ENCODE measurements at places on chromosomes 5 and 9.

DNA sequence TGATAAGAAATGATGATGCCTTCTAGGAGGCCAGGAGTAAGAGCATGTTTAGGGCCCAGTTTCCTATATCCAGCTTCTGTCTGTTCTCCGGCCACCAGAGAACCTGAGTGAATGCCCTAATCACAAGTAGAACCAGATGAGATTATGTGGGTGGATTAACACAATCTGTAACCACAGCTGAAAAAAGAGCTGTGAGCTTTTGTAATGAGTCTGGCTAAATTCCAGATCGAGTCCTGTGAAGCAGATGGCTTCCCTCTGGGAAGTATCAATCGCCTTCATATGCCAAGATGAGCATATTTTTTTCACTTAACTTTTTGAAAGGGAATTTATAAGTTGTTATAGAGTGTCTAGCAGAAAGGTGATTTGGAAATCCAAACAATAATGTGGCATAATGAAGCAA lies 99.8 kb downstream of the NNT start:
- no peak for DNase-seq

GRCh38 chr5:45691656-45692055 lies 4.5 kb downstream of the HCN1 start:
- DNase-seq: no peak

DNA sequence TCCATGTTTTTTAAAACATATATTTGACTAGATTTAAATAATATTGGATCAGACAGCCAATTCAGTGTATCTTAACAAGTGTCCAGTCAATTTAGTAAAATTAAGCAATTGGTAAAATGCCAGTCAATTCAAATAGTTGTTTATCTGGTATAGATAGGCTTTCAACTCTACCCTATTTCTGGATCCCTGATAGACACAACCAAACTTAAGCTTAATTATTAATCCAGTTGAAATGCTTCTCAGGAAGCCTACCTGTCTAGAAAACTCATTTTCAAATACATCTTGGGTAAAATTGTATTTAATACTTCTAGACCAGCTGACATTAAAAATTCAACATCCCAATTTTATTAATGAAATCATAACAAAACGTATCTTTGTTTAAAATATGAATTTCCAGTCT lies 710.8 kb upstream of the GRAMD2B start:
- no peak for DNase-seq

- DNase-seq: no peak
Observed at GRCh38 chr9:125513668-125514413, 193.2 kb downstream of the MAPKAP1 start.

- no peak for DNase-seq
Observed at GRCh38 chr5:86869268-86869667, 251.5 kb downstream of the COX7C start.

GRCh38 chr9:757246-757881 lies 84.1 kb upstream of the DMRT1 start:
- DNase-seq: no peak

DNA sequence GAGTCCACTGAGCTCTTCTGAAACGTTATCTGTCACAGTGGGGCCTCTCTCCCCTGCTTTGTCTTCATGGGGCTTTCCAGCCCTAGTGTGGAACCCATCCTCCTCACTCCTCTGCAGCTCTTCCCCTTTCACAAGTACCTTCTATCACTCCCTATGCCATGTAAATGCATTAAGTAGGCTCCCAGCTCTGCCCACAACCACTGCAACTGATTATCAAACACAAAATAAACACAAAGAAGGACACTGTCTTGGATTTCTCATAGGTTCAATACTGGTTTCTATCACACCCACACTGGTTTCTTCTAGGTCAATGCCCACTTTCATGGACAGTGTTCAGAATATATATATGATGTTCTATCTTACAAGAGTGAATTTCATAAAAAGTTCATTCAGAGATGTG lies 139.4 kb downstream of the GNAQ start:
- no peak for DNase-seq

DNA sequence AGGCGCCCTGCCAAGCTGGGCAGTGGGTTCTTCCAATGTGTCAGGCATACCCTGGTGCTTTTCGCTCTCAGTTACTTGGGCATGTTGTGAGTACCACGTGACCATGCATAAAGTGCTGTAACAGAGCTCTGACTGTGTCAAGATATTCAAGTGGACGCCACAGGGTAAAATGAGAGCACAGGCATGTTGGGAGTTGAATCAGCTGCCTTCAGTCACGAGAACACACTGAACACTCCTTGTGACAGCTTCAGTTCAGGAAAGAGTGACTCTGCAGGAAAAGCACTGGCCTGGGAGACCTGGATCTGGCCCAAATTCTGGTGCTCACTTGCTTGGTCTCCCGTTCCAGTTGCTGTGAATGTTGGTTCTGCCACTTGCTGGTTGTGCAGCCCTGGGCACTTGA lies 5.1 kb downstream of the MLANA start:
- DNase-seq: no peak

- DNase-seq: no peak
Observed at GRCh38 chr9:104028827-104029226, 65.3 kb upstream of the SMC2 start.

- DNase-seq: no peak
Observed at GRCh38 chr5:164332349-164333196, 827.2 kb downstream of the MAT2B start.

DNA sequence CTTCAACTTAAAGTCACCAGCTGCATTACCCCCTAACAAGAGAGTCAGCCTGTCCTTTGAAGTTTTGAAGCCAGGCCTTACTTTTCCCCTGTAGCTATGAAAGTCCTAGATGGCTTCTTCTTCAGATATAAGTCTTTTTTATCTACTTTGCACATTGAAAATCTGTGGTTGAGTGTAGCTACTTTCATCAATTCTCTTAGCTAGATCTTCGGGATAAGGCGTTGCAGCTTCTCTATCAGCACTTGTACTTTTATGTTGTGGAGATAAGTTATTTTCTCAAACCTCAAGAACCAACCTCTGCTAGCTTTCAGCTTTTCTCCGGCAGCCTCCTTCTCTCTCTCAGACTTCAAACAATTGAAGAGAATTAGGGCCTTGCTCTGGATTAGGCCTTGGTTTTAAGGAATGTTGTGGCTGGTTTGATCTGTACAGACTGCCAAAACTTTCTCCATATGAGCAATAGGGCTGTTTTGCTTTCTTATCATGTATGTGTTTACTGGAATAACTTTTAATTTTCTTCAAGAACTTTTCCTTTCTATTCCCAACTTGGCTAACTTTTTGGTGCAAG lies 21.6 kb downstream of the CATSPER3 start:
- no peak for DNase-seq

DNA sequence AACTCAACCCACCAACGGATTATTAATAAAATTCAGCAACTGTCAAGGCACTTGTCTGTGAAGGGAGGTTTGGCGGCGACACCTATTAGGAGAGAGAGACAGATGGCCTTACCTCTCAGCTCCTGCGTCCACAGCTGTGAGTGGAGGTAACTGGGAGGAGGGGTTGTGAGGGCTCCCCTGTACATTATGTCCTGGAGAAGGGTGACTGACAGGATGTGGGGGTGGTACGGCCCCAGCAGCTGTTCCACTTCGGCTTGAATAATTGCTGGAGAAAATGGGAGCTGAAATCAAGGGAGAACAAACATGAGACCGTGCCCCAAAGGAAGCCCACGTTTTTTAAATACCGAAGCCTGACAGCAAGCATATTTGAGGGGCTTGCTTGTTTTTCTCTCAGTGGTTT lies 353.5 kb upstream of the RFX3 start:
- DNase-seq: no peak

- DNase-seq: no peak
Observed at GRCh38 chr5:93430118-93430517, 150.9 kb downstream of the NR2F1-AS1 start.

- no peak for DNase-seq
Observed at GRCh38 chr5:43097701-43098449, 22.8 kb upstream of the ZNF131 start.

DNA sequence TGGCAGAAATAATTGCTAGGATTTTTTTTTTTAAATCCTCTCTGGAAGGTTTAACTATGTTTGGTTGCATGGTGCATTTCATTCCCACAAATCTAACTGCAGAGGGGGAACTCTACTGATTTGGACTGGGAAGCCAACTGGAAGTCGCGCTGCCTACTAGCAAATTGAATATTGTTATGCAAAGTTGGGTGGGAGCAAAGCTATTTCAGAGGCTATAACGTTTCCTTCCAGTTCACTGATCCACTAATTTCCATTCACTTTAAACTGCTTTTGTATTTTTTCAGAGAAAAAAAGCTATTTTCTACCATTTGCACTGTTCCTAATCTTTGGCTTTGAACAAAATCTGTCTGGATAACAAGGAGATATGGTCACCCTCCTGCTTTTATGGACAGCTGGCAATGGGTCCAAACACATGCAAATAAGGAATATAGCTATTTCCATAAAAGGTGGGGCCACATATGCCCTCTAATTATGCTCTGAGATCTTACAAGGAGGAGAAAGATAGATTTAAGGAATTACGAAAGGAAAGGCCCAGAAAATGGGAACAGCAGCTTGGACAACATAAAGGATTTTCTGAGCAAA lies 40.1 kb downstream of the MACIR start:
- DNase-seq: no peak

GRCh38 chr9:136190237-136190601 lies 14.7 kb downstream of the LHX3 start:
- DNase-seq: no peak

DNA sequence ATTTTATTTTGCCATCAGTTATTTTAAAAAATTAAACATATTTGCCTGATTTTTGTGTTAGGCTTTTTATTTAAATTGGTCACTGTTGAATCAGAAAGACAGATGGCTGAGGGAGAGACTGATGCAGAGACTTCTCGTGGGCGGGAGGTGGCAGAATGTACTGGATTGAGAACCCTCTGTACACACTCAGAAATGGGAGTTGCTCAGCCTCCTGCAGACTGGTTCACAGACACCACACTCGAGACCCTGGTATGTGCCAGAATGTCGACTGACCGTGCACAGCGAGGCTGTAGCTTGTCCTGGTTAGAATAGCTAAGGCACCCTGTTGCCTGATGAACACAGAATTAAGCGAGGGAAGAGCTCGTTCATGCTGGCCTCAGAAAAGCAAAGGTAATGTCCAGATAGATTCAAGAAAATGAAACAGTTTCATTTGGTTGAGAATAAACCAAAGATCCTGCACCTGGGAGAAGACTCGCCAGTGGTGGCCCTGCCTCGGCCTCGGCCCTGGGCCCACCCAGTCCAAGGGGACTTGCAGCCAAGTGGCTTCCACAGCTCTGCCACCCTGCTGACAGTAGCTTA lies 71.3 kb upstream of the OTULINL start:
- no peak for DNase-seq

DNA sequence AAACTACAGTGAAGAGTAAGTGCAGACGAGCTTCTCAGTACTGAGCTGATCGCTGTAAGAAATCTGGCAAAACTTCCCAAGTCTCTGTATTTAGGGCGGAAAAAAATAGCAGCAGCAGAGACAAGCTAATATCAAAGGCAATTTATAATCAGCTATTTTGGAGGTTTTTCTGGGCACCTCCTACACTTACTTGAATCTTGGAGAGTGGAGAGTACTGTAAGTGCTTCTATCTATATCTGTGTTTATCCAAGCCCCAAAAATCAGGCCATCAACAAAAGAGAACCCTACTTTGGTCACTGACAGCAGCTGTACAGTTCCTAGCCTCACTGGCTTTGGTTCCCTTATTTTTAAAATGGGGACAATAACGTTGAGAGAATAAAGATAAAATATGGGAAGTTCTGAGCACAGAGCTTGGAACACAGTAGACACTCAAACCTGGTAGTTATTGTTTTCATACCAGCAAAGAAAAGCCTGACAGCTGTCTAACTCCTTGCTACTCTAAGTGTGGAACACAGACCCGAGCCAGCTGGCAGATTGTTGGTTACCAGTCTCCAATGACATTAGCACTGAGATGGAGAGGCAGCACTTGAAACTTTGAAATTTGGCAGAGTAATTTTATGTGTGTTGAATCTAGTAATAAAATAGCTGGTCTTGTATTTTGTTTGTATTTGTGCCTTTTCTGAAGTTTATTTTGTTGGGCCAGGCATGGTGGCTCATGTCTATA lies 96.0 kb upstream of the SLC28A3 start:
- DNase-seq: no peak

DNA sequence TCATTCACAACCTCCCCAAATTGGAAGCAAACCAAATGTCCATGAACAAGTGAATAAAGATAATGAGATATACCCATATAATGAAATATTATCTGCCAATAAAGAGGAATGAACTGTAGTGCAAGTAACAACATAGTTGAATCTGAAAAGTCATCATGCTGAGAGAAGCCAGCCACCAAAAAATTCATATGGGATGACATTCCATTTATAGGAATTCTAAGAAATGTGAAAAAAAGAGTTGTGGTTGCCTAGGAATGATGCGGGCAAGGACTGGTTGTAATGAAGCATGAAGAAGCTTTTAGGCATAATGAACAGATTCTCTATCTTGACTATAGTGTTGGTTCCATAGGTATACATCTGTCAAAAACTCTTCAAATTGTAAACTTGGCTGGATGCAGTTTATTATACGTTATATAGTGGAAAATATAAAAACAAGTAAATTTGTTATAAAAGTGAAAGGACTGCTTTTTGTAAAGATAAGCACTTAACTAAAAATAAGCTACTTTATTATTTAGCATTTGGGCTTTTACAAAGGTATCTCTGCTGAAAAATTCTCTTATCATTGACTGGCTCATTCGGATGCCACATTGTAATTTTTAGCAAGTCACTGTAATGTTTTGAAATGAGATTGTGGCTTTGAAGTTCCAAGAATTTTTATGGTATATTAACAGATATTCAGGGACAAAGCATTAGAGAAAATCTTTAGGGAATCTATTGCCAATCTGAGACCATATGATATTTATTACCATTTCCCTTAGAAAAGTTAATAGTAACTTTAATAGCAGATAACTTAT lies 21.2 kb upstream of the TTC23L start:
- DNase-seq: no peak

- no peak for DNase-seq
Observed at GRCh38 chr5:53024535-53024934, 35.4 kb downstream of the ITGA2 start.

DNA sequence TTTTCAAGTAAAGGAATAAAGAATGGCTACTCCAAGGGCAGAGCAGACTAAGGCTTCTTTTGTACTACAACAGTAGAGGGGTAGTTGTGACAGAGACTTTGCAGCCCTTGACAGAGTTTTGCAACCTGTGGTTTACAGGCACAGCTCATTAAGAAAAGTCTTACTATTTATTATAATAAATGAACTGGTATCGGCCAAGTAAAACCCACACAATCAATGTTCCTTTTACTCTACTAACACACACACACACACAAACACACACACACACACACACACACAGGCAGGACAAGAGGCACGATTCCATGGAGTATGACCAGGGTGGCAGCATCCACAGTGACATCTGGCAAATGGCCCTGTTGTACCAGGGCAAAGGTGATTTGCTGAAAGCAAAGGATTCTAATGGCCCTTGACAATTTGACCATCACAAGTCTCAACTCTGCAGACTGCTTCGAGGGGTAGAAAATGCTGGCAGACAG lies 59.1 kb upstream of the GOLPH3 start:
- no peak for DNase-seq

- no peak for DNase-seq
Observed at GRCh38 chr5:95848701-95849100, 26.2 kb upstream of the GLRX start.

- no peak for DNase-seq
Observed at GRCh38 chr5:93461756-93462155, 119.3 kb downstream of the NR2F1-AS1 start.

GRCh38 chr5:137891849-137892248 lies 2.6 kb downstream of the PKD2L2 start:
- no peak for DNase-seq

GRCh38 chr9:26262421-26263107 lies 584.3 kb upstream of the TUSC1 start:
- no peak for DNase-seq
